Mesenteric fat pad (tissue), 1 donor: ENCODE measurements at places on chromosomes 16 and 17. TPM values are rescaled to one million over a fixed set of nuclear protein-coding genes. Genes with fewer than 3 reads are reported as not detected.

- no peak for DNase-seq
Observed at GRCh38 chr16:1262846-1263221, 7.0 kb downstream of the TPSD1 start.

- DNase-seq = no peak
Observed at GRCh38 chr17:80891397-80892018, 100.1 kb upstream of the CHMP6 start.

- DNase-seq = no peak
Observed at GRCh38 chr16:80993834-80994233, 12.9 kb downstream of the CMC2 start.

DNA sequence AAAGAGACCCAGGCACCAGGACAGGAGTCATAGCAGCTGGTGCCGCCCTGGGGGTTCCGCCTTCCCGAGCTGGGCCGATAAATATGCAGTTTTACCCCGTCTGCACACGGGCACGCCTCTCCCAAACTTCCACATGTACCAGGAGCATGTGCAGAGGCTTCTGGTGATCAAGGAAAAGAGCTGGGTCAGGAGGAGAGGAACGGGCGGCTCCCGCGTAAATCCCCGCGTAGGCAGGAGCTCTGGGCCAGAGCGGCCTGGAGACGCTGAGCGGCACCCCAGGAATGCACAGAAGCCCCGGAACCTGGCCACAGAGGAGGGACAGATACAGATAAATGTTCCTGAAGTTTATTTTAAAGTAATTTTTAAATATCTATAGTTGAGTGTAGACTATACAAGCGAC is 46.6 kb upstream of the METRNL start:
- DNase-seq = peak; percentile 26

GRCh38 chr17:64025732-64026294 is 5.4 kb upstream of the ICAM2 start:
- DNase-seq = no peak

Gene TOX3
- total RNA-seq = not detected

DNA sequence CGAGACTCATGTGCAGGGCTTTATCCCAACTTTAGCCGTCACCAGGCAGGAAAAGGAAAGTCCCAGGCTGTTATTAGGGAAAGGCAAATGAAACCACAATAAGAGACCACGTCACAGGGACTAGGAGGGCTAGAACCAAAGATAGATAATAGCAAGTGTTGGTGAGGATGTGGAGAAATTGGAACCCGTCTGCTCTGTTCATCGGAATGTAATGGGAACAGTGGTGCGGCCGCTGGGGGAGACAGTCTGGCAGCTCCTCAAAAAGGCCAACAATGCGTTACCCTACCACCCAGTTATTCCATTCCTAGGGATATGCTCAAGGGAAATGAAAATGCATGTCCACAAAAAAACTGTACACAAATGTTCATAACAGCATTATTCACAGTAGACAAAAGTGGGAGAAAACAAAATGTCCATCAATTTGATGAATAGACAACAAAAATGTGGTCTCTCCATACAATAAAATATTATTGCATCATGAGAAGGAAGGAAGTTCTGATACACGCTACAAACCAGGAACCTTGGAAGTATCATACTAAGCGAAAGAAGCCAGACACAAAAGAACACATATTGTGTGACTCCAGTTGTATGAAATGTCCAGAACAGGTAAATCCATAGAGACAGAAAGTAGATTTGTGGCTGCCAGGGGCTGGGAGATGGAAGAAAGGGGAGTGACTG is 19.5 kb upstream of the USP10 start:
- DNase-seq = no peak

GRCh38 chr17:78953356-78954350 is 26.1 kb downstream of the LGALS3BP start:
- no peak for DNase-seq

DNA sequence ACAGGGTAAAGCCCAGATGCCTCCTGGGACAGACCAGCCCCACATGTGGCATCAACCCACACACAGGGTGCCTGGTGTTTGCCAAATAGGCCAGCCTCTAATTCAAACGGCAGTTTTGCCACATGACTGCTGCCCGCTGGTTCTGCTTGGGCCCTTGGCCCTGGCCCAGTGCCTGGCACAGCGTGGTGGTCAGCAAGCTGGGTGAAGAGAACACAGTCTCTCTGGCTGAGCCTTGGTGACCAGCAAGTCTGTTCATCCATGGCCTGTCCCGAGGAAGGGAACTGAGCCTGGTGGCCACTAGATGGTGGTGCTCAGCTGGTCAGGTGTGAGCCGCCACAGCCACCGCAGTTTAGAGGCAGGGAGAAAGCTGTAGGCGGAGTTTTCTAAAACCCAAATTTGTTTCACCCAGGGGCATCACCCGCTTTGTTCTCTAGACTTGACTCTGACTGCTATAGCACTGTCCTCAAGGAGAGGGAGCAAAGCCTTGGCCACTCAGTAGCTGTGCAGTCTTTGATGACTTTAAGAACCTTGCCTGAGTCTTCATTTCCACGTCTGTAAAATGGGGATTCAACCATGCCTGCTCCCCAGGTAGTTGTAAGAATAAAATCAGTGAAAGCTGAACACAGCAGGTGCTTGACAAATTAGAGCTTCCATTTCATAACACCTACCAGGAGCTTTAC is 4.7 kb upstream of the GFAP start:
- DNase-seq = peak; percentile 91

GRCh38 chr17:41178843-41179616 is 1.0 kb upstream of the KRTAP4-2 start:
- no peak for DNase-seq

DNA sequence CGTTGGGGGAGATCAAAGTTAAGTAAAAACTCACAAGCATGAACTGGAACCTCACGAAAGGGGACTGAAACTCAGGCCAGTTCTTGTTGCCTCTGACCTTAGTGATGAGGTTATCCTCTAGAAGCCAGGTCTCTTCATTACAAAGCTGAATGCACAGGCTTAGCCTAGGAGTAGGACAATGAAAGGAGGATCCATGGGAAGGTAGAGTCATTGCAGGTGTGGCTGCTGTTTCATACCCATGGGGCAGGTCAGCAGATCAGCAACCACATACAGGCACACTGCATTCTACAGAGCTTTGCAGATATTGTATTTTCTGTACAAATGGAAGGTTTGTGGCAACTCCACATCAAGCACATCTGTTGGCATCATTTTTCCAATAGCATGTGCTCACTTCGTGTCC is 341.3 kb upstream of the SOX9 start:
- DNase-seq = no peak

Gene PPY
- total RNA-seq = not detected

- no peak for DNase-seq
Observed at GRCh38 chr17:31580316-31580705, 188.8 kb downstream of the RAB11FIP4 start.

Gene ERN1
- total RNA-seq = 27.1 TPM

GRCh38 chr17:63517825-63518534 is 5.2 kb upstream of the KCNH6 start:
- DNase-seq = no peak

- no peak for DNase-seq
Observed at GRCh38 chr16:79006765-79007164, 593.8 kb downstream of the MAF start.

Gene LONP2
- 67.0 TPM for total RNA-seq

Gene ACSM2A
- total RNA-seq = not detected

Gene WFIKKN1
- total RNA-seq = 0.55 TPM

- DNase-seq = no peak
Observed at GRCh38 chr17:71392715-71393567, 727.9 kb upstream of the SOX9 start.

DNA sequence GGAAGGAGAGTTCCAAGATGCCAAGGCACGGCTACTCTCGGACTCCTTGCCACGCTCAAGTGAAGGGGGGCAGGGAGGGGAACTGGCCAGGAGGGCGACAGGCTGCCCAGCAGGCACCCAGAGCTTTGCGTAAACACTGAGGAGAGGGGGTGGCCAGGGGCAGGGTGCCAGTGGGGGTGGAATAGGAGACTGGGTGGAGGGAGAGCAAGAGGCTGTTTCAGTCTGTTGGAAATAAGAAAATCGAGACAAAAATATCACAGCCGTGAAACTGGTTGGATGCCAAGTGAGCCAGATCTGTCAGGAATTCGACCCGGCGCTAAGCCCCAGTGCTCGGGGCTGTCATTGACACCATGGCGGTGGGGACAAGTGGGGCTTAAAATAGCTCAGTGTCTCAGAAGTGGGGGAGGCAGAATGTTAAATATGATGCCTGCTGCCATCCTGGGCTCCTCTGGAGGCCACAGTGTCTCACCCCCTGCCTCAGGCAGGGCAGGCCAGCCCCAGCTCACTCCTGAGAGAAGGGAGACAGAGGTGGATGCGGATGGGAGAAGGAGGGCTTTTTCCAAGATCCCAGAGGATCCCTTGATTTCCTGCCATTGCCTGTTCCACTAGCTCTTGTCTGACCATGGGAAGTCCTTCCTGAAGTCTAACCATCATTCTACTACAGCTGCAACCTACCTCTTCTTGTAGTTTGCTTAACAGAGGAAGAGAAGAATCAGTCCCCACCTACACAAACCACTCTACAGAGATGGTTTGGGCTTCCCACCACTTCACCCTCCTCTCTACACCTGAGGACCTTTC is 9.5 kb downstream of the PNMT start:
- no peak for DNase-seq

Gene NAA60
- 39.1 TPM for total RNA-seq

GRCh38 chr16:88527186-88527936 is 42.8 kb upstream of the ZC3H18 start:
- no peak for DNase-seq

Gene JMJD8
- 55.3 TPM for total RNA-seq

GRCh38 chr17:1094591-1094990 is 85.2 kb downstream of the ABR start:
- no peak for DNase-seq

DNA sequence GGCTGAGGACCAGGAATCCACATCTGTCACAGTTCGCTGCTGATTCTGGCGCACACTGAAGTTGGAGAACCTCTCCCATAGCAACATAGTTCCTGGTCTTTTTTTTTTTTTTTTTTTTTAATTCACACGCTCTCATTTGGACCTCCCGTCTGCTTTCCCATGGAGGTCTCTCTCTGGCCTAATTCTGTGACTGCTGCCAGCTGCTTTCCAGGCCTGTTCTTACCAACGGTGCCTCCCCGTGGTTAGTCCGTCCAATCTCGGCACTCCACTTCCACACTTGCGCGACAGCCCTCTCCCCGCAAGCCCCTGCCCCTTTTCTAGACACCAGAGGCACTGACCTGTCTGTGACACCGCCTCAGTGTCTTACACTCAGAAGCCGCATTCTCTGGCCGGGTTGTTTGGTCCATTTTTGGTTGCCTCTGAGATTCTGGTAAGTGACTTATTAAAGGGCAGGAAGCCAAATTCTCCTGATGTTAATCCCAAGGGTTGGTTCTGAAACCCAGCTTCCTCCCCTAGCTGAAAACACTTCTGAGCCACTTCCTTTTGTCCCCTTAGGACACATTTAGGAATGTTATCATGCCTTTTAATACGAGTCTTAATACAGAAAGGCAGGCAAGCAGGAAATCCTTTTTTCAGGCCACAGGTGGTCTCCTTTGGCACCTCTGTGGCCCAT is 1.1 kb upstream of the AKTIP start:
- DNase-seq = no peak

DNA sequence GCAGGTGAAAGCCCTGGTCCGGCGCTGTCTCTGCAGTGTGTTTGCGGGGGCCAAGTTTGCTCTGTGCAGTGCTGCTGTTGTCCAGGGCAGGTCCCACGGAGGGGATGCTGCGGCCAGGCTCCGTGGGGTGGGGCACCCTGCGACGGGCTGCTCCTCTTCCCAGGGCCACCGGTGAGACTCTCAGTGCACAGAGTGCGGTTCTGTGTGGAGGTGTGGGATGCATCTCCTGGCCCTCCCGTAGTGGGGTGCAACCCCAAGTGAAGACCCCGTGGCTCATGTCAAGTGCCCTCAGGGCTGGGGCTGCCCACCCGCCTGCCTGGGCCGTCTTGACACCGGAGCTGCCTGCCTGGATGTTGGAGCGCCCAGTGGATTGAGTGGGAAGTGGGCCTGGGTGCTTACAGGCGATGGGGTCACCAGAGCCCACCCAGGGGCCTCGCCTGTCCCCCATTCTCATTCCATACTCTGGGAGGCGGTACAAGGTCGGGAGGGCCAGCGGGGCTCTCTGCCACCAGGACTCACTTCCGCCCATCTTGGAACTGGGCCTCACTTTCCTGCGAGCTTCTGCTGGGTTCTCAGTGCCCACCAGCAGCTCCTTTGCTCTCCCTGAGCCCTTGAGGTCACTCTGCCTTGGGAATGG is 119.9 kb downstream of the BANP start:
- no peak for DNase-seq

DNA sequence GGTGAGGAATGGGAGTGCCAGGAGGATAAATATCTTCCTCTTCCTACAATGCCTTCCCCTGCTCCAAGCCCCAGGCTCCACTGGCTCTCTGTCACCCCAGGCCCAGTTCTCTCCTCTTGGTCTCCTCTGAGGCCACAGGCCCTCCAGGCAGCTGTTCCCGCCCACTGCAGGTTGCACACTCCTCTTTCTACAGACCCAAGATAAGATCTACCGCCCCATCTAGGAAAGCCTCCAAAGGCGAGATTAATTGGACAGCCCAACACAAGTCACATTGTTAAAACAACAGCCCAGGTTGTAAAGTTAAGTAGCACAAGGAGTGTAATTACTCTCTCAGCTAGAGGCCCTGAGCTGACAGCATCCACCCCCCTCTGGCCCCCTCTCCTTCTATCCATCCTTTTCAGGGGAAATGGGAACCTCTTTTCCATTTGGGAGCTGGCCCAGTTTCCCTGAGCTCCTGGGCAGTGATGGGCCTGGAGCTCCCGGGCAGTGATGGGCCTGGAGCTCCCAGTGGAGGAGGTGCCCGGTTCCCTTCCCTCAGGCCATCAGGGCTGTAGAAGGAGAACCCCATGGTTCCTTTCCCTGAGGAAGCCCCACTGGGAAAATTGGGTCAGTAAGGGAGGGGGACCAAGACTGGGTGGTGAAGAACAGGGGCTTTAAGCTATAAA is 7.3 kb downstream of the DLX4 start:
- DNase-seq = no peak

Gene SLC38A8
- total RNA-seq = not detected

- no peak for DNase-seq
Observed at GRCh38 chr16:30780021-30780420, 7.0 kb downstream of the ZNF629 start.

Gene DRC3
- 0.32 TPM for total RNA-seq

Gene CALB2
- total RNA-seq = 190 TPM

- DNase-seq = no peak
Observed at GRCh38 chr16:81181013-81181720, 57.3 kb upstream of the BCO1 start.

- DNase-seq = no peak
Observed at GRCh38 chr16:2860826-2861567, 3.0 kb upstream of the PRSS22 start.
